ENCODE measurements at places on chromosomes 16 and 17.

- no peak for DNase-seq
These were observed 233.1 kb upstream of the AXIN2 start for GRCh38 chr17:65794572-65794971.

- no peak for DNase-seq
These were observed 92.8 kb upstream of the PMFBP1 start for GRCh38 chr16:72264771-72265170.

DNA sequence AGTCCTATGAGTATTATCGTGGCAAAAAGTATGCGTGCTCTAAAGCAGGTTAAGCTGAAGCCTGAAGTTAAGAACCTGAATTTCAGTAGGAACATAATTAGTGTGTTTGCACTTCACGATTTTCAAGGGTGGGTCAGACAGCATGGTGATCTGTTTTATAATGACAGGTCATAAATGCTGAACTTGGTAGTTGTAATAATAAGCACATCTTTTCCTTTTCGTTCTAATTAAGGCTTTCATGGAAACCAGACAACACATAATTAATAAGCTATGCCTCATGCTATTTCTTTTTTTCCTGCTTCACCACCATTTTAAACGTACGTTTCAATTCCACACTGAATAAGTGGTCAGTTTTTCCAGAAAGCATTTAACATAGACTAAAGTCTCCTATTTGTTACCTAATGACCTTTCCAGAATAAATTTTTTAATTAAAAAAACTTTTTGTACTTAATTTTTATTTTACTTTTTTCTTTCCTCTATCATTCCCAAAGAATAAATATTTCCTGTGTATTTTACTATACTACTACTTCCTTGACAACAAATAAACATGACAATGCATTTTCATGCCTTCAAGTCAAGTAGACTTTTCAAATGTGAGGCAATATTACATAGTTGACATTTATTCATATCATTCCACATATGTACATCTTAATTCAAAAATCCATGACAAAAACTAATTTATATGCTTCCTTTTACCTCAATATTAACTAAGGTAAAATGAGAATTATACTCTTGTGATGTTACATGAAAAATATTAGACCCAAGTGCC lies 22.4 kb downstream of the CMC2 start:
- no peak for DNase-seq

- DNase-seq, result no peak
These were observed 83.5 kb downstream of the AMFR start for GRCh38 chr16:56341656-56342399.

DNA sequence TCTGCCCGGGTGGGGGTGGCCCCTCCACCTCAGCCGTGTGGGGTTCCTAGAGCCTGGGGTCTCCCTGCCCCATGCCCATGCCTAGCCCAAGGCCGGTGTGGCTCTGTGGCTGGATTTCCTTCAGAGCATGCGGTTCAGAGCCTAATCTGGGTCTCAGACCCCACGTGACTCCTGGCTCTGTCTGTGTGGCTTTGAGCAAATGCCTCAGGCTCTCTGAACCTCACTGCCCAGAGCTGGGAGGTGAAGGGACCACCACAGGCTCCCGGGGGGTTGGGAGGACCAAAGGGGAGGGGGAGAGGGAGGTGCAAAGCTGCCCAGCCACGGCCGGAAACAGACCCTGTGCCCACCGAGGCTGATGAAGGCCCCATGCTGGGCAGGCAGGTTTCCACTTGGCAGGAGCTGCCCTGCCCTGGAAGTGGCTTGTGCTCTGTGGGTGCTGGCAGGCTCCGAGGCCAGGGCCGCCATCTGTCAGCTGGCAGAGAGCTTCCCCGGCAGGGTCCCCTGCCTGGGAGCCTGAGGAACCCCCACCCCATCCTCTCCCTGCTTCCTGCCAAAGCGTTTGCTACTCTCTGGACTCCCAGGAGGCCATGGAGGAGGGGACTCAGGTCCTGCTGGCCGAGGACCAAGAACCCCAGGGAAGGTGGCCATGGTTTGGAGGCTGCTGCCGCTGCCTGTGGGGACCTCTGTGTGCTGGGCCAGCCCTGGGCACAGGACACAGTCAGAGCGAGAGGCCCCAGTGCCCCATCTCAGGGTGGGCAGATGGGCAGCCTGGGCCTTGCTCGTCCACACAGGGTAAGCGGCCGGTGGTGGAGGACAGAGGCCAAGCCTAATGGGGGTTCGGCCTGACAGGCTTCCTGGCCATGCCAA lies 4.0 kb downstream of the CDH15 start:
- DNase-seq, result no peak
